ENCODE measurements at places on chromosomes 11 and 22.

DNA sequence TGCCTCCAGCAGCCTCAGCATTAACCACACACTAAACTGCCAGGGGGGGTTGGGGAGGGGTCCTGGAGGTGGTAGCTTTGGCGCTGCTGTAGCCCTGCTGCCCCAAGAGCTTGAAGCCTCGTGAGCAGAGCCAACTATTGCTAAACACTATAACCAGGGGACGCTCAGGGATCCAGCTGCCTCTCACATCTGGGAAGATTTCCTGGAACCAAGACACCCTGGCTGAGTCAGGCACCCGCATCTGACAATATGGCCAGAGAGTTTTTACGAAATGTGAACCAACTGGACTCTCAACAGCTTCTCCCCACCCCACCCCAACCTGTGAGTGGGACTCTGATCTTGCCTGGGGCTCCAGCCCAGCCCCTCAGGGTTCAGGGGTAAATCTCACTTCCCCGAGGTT is 14.3 kb downstream of the C1QTNF6 start:
- DNase-seq, result no peak

- DNase-seq, result peak; percentile 96
Measured at GRCh38 chr22:42079319-42080251, at the start of gene SMDT1. TSS of gene SMDT1 (plus strand) at chr22:42079700. CDS start at chr22:42079769, 69 bp downstream.

DNA sequence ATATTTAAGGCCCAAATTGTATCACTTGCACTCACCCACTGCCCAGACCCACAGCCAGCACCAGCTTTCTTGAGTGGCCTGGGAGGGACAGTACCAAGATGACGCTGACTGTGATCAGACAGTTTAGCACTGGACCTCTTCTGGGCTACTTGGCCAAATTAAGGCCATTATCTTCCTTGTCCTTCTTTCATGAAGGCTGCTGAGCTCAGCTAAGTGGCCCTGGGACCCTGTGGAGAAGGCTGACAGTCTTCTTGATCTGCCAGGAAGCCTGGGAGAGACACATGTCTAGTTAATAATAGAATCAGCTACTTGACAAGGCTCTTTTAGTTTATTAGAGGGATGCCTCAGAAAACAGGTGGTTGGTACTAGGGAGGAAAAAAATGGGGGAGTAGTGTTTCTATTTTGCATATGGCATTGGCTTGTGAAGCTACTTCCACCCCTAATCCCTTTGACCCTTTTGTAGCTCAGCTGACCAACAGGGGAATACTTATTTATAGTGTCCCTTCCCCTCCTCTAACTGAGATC is 127.9 kb upstream of the NTM start:
- no peak for DNase-seq

GRCh38 chr11:57647960-57648800 is 1.5 kb downstream of the YPEL4 start:
- no peak for DNase-seq

- no peak for DNase-seq
Measured at GRCh38 chr11:126598344-126599216, 243.1 kb downstream of the ST3GAL4 start.

- no peak for DNase-seq
Measured at GRCh38 chr22:17281026-17281425, 61.8 kb upstream of the ADA2 start.

DNA sequence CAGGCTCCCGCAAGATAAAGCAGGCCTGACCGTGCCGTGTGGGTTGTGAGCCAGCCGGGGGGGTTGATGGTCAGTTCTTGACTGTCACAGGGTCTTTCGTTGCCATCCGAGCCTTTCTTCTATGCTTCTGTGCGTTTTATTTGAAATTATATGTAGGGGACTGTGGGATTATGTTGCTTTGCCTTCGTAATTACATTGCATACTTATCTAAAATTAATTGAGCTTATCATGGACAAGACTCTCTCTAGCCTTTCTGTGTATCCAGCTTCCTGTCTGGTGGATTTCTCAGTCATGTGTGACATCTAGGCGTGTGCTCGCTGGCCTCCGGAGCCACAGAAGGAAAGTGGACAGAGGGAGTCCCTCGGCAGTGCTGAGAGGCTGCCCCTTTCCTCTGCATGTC is 93.2 kb downstream of the TBC1D22A start:
- DNase-seq, result no peak

DNA sequence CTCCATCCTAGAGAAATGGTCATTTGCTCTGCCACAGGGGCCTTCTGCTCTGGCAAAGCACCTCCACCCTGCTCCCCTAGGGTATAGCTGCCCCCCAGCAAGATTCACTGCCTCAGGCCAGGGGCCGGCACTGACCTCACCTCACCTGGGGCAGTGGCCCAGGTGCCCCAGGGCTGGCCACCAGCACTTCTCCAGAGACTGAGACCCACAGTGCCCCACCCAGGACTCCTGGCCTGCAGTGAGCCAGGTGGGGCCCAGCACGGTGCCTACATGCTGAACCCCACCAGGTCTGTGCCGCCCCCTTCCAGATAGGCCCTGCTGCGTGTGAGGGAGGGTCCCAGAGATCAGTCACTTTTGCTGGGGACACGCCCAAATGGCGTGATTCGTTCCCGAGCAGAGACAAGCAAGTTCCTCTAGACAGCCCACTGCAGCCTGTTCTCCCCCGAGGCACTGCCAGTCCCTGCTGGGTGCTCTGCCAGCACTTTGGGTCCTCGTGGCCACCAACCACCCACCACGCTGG is 10.8 kb downstream of the GNB1L start:
- no peak for DNase-seq
